Brain (organoid and tissue), 16 donors: ENCODE measurements at places on chromosomes 3 and 15. TPM values are rescaled to one million over a fixed set of nuclear protein-coding genes. Genes with fewer than 3 reads are reported as not detected.

TICRR gene
- polyA plus RNA-seq: 3.1 TPM

CCRL2 gene
- 0.53 TPM for polyA plus RNA-seq

AP2M1 gene
- 521 TPM for polyA plus RNA-seq

CATSPER2 gene
- 2.3 TPM for polyA plus RNA-seq

UROC1 gene
- 0.10 TPM for polyA plus RNA-seq

TBC1D2B gene
- 14.2 TPM for polyA plus RNA-seq

LRRIQ4 gene
- polyA plus RNA-seq: not detected

GOLGA6L1 gene
- polyA plus RNA-seq: not detected

CORO2B gene
- 59.3 TPM for polyA plus RNA-seq

DCBLD2 gene
- 10.9 TPM for polyA plus RNA-seq

C3orf22 gene
- not detected for polyA plus RNA-seq

MRPS25 gene
- polyA plus RNA-seq: 19.4 TPM

CEP97 gene
- 5.7 TPM for polyA plus RNA-seq

P2RY12 gene
- polyA plus RNA-seq: 3.1 TPM

APBA2 gene
- polyA plus RNA-seq: 86.7 TPM

RNF123 gene
- polyA plus RNA-seq: 33.9 TPM

ZDHHC19 gene
- 0.49 TPM for polyA plus RNA-seq

VEPH1 gene
- polyA plus RNA-seq: 0.88 TPM

NXPE3 gene
- polyA plus RNA-seq: 9.1 TPM
